Activated naive CD4-positive, alpha-beta T cell treated with Interleukin-2 at 50 U/mL for 16 hours (primary cell): ENCODE measurements at places on chromosomes 3 and 15.

DNA sequence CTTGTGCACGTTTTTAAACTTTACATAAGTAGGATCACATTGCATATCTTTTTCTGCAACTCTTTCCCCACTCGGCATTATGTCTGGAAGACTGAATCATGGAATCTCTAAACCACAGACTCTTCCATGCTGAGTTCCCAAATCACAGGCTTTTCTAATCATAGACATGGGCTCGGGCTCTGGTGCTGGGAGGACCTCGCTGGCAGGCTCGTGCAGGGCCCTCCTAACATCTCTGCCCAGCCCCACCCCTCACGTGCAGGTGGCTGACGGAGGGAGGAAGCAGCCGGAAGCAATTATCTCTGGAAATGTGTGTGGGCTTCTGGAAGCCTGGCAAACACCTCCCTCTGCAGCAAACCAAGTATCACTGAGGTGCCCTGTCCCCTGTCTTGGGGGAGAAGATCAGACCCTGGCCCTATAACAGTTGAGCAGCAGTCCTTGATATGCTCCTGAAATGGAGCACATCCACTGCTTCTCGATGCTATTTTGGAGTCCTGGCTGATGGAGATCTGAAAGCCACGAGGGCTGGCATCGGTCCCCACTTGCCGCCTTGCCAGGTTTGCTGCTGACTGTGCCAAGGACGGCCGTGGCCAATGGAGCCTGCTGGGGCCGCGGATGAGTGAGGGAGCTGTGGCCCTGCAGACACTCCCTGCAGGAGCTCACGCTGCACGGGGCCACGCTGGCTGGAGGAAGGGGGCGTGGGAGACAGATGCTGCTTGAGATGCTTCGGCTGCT is 4.4 kb upstream of the IQSEC1 start:
- no peak for DNase-seq

GRCh38 chr3:53830944-53831343 is 15.3 kb downstream of the CHDH start:
- no peak for DNase-seq

DNA sequence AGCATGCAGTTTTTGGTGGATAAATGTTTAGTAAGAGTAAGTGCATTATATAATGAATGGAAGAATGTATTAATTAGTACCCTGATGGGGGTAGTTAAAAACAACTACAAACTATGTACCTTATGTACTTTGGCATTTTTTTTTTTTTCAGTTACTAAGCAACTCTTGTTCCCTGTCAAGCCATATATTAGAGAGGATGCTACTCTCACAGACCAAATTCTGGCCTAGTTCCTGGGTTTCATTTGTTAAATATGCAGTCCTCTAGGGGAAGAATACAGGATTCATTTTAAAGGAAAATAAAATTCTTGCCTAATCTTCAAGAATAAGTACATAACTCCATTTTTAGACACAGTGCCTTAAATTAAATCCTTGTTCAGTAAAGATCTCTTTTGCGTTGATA is 16.9 kb downstream of the FAM98B start:
- DNase-seq: no peak

GRCh38 chr3:157789162-157789561 is 285.9 kb upstream of the VEPH1 start:
- no peak for DNase-seq

GRCh38 chr3:7518456-7518855 is 657.5 kb downstream of the GRM7 start:
- DNase-seq: no peak

DNA sequence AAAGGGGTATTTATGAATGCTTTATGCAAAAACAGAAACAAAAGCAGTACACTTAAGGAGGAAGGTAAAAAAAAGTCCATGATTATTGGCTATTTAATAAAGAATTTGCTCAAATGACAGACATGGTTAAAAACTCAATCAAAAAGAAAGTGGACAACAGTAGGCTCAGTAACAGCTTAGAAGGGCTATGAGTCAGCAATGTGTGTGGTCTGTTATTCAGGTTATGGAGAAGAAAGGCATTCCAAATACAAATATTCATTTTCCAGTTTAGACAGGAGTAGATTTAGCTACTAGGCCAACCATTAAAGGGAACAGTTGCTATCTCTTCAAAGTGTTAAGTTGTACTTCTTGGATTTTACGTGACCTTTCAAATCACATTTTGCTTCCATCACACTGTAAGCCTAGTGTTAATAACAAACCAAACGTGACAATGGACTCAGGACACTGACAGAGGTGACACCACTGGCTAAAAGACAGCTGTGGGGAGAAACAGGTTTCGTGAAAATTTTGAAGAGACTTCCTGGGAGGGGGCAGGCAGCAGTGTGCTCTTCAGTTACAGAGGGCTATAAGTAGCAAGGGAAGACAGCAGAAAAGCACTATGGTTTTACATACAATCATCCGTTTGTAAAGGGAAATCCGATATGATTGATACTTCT is 41.7 kb upstream of the MYO5C start:
- DNase-seq: no peak

- no peak for DNase-seq
Measured at GRCh38 chr3:49641921-49642707, 32.0 kb upstream of the APEH start.

GRCh38 chr3:128486681-128487537 is 6.1 kb downstream of the GATA2 start:
- DNase-seq: peak; percentile 26

GRCh38 chr3:13873818-13874217 is 6.1 kb downstream of the WNT7A start:
- no peak for DNase-seq

GRCh38 chr3:141981084-141981483 is 104.6 kb downstream of the ATP1B3 start:
- no peak for DNase-seq

GRCh38 chr3:131304890-131305289 is 76.7 kb upstream of the NUDT16 start:
- DNase-seq: no peak

- DNase-seq: no peak
Measured at GRCh38 chr3:125573216-125573615, 22.1 kb downstream of the OSBPL11 start.

GRCh38 chr3:150751781-150752263 is 11.1 kb downstream of the SIAH2 start:
- no peak for DNase-seq

GRCh38 chr3:11641683-11642430 is 1.9 kb downstream of the VGLL4 start:
- no peak for DNase-seq

DNA sequence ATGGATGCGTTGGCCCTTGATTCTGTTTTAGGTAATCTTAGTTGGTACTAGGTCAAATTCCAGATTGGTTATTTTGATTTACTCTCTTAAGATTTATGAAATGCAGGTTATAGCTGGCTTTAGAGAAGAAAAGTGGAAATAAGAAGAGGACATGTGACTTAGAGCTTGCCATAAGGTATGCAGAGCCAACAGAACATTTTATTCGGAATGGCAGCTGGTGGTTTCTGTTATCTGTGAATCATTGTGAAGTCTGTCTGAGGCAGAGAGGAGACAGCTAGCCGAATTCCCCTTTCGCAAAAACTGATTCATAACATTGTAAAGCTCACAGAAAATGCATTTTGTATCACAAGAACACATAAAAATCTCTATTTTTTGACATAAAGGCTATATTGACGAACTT is 82.1 kb downstream of the FILIP1L start:
- DNase-seq: no peak

GRCh38 chr15:62046078-62046743 is 14.0 kb downstream of the VPS13C start:
- DNase-seq: no peak

GRCh38 chr15:45263854-45264253 is 11.8 kb downstream of the SLC28A2 start:
- DNase-seq: no peak

GRCh38 chr3:119293871-119294695 is at the start of gene ARHGAP31:
TSS of gene ARHGAP31 (plus strand) at chr3:119294383. CDS start at chr3:119294905, 522 bp downstream.
- DNase-seq: peak; percentile 87

DNA sequence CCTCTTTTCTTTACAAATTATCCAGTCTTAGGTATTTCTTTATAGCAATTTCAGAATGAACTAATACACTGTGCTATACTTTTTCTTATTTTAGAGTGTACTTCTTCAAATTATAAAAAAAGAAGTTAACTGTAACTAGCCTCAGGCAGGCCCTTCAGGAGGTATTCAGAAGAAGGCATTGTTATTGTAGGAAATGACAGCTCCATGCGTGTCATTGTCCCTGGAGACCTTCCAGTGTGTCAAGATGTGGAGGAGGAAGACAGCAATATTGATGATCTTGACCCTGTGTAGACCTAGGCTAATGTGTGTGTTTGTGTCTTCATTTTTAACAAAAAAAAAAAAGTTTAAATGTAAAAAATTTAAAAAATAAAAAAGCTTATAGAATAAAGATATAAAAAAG is 55.5 kb downstream of the IL12A start:
- no peak for DNase-seq

GRCh38 chr3:16290007-16290826 is 25.2 kb downstream of the OXNAD1 start:
- DNase-seq: peak; percentile 58

- DNase-seq: no peak
Measured at GRCh38 chr15:35698966-35699575, 153.1 kb upstream of the DPH6 start.

- DNase-seq: no peak
Measured at GRCh38 chr3:172210355-172210754, 171.0 kb downstream of the FNDC3B start.

DNA sequence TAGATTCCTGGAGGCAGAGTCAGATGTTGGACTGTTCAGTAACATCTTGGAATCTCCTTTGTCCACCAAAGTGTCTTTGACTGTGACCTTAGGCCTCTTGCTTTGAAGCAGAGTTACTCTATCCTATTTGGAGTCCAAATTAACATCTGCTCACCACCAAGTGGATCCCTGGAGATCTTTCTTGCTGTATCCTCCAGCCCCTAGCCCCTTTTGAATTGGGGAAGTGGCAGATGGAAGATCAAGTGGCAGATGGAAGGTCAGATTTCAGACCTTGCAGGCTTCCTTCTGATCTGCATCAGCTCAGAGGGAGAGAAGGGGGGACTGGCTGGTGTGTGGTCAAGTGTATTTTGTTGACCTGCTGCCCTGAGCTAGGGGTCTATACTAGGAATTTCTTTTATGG is 125.0 kb upstream of the ROPN1 start:
- no peak for DNase-seq

DNA sequence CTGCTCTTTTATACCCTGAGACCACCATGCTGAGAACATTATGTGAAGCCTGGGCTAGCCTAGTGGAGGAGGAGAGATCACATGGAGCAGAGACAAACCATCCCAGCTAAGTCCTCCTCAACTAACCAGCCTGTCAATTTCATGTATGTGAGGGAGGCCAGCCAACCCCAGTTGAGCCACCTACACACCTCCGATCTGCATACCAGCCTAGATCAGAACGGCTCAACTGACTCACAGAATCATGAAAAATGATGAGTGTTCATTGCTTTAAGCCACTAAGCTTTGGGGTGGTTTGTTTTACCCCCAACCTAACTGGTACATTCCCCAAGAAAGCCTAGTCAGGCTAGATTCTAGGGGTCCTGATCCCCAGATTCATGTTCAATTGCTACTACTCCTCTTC is 19.4 kb upstream of the CA12 start:
- no peak for DNase-seq

DNA sequence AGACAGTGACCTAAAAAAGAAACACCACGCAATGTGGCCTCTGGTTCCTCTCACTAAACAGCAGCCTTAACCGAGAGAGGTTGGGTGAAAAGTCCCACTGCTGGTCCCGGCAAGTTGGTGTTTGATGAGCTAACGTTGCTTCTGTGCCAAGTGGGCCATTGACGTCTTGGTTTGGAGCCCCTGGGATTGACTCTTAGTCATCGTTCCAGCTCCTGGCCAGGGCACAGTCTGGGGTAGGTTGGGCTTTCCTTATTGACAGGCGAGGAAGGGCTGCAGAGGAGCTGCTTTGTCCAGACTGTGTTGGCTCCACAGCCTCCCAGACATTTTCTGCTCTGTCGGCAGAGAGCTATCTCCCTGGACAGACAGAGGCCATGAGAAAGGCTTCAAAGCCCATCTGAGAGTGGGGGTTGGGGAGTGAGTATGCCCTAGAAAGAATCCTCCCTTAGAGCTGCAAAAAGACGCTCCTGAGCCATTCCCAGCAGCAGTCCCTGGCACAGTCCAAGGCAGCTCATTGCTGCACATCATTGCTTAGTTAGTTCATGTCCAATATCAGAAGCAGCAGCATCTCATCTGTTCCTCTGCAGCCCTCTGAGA is 28.6 kb upstream of the C3orf80 start:
- no peak for DNase-seq

- DNase-seq: no peak
Measured at GRCh38 chr3:138395865-138396751, 38.3 kb upstream of the ESYT3 start.

DNA sequence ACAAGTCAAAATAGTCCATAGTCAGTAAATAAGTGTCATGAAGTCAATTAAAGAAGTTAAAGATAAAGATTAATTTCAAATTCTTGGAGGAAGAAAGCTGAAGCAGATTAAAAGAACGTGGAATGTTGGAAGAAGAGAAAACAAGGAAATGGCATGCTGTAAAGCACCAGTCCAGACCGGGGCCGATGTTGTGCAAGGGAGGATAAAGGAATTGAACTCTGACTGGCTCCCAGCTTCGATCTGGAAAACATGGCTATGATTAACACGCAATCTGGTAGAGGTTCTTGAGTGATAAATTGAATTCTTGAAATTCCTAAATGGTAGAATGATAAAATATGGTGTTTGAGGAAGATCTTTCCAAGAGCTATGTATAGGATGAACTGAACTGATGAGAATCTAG is 194.4 kb downstream of the MEIS2 start:
- no peak for DNase-seq

DNA sequence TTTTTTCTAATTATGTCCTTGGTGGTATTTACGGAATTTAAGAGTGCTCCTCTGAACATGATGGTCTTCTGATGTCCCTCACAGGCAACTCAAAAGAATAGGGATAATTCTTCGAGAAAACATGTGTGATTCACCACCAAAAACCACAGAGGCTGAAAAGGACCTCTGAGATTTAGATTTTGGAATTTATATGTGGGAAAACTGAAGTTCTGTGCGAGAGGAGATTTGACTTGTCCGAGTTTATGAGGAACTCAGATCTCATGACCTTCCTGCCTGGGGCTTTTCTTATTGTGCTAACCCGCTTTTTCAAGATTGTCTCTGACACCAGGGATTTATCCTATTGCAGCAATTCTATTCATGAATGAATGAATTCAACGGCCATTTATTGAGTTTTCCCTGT is 142.4 kb downstream of the FAM43A start:
- DNase-seq: no peak

DNA sequence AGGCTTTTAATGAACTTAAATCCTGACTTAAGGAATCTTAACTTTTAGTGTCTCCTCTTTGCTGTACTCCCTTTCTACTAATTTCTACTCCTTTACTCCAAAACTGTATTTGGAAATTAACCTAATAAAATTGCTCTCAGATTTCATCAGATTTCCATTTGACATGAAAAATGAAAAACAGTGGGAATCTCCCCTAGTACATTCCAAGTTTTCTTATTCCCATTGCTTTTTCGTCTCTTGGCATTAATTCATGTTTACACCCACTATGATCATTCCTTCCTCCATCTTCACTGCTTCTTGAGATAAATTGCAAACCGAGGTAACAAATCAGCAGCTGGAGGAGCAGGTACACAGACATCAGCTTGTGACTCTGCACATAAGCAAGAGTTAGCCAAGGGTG is 208.7 kb downstream of the VGLL3 start:
- DNase-seq: no peak
